ENCODE measurements at places on chromosomes 3 and 15. TPM values are rescaled to one million over a fixed set of nuclear protein-coding genes. Genes with fewer than 3 reads are reported as not detected.

CYP1A2 gene
- total RNA-seq = not detected

A4GNT gene
- not detected for total RNA-seq

DNA sequence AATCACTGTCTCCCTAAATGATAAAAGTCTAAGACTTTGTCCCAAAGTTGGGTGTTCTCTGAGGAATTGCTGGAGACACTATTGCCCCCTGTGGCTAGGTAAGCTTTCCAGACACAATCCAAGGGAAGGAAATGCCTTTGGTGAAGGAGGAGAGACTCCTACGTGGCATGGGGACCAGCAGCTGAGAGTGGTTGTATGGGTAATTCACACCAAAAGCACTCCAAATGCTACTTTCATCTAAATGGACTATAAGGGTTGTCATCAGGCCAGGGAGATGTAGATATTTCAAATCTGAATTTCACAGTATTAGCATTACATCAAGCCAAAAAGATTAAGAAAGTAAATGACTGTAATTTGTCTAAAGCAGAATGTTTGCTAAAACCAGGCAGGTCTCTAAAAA lies 400.8 kb upstream of the THBS1 start:
- DNase-seq = no peak

GRCh38 chr3:53649816-53650215 lies 155.4 kb downstream of the CACNA1D start:
- DNase-seq = no peak

GRCh38 chr15:55407498-55408011 lies 604 bp downstream of the CCPG1 start:
- DNase-seq = no peak

DNA sequence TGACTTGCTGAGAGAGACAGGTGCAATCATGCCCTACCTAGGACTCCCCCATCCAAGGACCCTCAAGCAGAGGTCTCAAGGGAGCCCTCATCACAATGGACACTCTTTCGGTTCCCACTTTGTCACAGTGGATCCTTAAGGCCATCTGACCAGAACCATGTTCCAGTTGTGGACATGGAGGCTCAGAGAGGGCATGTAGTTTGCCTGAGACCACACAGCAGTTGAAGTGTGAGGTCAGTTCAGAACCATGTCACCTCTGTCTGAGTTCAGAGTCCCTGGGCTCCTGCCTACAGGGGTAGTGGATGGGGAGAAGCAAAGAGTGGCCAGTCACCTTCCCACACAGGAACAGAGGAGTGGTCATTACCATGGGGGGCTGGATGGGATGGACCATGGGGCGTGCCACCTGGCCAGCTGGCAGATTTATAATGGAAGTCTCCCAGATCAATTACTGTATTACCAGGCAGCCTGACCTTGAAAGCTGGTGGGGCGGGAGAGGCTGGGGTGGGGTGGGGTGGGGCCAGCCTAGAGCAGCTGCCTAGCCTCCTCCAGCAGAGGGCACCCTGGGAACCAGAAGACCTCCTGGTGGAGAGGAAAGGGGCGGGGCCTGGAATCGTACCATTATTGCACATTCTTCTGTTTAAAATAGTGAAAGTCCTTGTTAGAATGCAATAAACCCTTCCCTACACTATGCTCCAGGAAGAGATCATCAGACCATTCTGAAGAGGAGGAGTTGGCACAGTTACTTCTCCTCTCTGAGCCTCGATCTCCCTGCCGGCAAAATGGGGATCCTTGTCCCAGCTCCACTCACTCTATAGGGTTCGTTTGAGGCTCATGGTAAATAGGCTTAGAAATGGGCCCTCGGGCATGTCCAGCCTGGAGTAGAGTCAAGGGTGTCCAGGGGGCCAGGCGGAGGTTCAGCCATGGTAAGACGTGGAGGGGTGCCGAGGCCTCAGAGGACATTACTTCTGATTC lies 26.9 kb upstream of the LINGO1 start:
- DNase-seq = no peak

GRCh38 chr15:66982816-66983215 lies 82.6 kb upstream of the SMAD3 start:
- DNase-seq = no peak

DNA sequence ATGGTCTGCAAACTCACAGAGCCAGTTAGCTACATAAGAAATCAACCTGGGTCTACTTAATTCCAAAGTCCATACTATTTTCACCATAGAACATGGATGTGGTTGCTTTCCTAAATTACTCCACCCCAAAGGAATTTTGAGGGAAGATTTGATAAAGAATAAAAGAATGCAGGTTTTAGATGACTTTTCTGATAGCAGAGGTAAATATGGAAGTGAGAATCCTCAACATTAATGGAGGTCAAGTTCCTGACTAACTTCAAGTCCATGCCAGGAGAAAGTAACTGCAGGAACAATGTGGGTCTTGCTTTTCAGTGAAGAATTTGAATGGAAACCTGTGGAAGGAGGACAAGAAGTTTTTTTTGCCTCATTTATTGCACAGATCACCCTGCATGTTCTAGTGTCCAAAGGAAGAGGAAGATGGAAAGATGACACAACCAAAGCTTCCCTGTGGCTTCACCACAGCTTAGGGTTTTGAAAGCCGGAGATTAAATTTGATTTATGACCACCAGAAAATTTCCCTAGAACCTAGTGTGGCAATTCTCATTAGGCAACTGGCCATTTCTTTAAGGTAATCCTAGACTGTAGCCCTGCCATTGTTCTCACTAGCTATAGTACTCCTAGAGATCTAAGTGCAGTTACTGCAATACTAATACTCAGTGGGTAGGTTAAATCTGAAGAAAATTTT lies 429.7 kb downstream of the RAP2B start:
- DNase-seq = no peak
